ENCODE measurements at places on chromosomes 2 and 18.

- no peak for DNase-seq
Observed at GRCh38 chr2:167438206-167438605, 549.9 kb downstream of the XIRP2 start.

GRCh38 chr2:14189929-14190328, 442.6 kb upstream of the LRATD1 start:
- DNase-seq, result no peak

- DNase-seq, result no peak
Observed at GRCh38 chr2:63486861-63487290, 101.4 kb downstream of the WDPCP start.

DNA sequence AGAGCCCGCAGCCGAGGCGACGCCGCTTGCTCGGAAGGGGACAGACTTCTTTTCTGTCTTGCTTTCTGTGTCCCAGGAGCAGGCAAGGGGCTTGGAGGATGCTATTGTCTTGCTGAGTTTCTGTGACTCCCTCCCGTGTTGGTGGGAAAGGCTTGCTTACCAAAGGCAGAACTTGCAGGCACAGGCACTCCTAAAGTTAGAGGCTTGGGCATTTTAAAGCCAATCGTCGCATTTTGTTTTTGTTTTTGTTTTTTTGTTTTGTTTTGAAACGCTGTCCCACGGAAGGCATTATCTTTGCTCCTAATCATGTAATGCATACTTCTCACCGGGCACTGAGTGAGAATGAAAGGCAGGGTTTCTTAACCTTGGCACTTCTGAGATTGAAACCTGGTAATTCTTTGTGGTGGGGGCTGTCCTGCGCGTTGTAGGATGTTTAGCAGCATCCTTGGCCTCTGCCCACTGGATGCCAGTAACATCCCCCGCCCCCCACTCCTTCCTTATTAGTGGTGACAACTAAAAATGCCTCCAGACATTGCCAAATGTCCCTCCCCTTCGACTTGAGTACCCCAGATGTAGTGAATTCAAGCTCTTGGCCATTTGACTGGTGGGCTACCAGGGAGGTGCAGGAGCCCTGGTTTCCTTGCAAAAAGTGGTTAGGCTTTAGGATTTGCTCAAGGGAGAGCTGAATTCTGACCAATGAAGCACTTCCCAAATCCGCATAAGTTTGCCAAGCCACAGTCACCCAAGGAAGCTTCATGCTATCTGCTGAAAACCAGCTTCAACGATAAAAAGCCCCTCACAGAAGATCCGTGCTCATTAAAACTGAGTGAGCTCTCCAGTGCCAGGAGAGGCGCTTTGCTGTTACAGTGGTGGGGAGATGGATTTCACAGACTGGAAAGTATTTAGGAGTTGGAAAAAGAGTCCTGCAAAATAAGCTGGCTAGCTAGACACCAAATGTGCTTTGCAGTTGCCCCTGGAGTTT, 1.2 kb downstream of the ANTXR1 start:
- no peak for DNase-seq

- peak; percentile 50 for DNase-seq
Observed at GRCh38 chr2:12412898-12413305, 303.8 kb upstream of the TRIB2 start.

DNA sequence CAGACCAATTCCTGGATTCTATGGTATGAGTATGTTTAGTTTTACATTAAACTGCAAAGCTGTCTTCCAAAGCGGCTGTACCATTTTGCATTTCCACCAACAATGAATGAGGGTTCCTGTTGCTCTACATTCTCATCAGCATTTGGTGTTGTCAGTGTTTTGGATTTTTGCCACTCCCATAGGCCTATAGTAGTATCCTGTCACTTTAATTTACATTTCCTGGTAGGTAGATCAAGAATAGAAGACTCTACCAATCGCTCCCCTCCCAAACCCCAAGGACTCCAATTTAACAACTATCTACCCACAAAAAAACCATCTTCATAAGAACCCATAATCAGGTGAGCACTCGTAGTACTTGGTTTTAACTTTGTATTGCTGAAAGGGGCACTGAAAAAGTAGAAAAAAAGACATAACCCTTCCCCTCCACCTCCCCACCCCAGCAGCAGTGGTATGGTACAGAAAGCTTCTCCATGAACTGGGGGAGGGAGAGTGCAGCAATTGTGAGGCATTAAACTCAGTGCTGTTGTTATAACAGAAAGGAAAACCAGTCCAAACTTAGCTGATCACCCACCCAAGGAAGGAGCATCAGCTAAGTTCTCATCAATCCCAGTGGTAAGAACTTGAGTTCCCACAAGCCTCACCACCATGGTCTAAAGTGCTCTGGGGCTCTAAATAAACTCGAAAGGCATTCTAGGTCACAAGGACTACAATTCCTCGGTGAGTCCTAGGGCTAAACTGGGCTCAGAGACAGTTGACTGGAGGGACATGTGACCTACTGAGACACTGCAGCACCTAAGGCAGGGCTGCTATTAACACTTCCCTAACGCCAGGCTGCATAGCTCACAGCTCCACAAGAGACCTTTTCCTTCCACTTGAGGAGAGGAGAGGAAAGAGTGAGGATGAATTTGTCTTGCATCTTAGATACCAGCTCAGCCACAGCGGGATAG, 35.5 kb upstream of the CYTIP start:
- no peak for DNase-seq

GRCh38 chr2:148391324-148391723, 253.2 kb upstream of the EPC2 start:
- no peak for DNase-seq
